ENCODE measurements at places on chromosomes 2 and 18.

DNA sequence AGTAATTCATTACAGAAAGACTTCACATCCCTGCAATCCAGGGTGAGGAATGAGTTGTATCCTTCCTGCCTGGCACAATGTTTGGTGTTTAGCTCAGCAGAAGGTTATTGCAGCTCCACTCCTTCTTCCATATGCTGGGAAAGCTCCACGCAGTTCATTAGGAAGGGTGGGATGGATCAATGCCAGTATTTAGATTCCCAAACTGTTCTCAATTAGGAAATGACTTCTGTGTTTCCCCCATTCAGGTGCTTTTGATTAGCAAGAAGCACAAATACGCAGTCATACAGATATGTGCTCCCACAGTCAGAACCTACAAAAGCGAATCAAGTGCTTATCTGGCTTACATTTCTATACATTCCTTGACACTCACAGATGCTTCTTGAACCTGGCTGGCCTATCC lies 340.6 kb downstream of the NYAP2 start:
- no peak for DNase-seq

DNA sequence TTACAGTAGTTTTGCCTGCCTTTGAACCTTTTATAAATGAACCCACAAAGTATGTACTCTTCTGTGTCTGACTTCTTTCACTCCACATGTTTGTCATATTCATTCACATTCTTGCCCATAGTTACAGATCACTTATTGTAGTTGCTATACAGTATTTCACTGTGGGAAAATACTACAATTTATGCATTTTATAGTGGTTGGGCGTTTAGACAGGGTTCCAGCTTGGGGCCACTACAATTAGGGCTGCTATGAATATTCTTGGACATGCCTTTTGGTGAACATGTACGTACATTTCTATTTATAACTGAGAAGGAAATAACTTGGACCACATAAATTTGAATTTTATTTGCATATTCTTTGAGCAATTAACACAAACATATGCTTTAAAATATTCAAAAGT lies 15.4 kb upstream of the PMAIP1 start:
- no peak for DNase-seq

GRCh38 chr2:152406836-152407161 lies 71.8 kb downstream of the FMNL2 start:
- no peak for DNase-seq

- no peak for DNase-seq
Observed at GRCh38 chr2:107576991-107577390, 249.7 kb upstream of the RGPD4 start.

DNA sequence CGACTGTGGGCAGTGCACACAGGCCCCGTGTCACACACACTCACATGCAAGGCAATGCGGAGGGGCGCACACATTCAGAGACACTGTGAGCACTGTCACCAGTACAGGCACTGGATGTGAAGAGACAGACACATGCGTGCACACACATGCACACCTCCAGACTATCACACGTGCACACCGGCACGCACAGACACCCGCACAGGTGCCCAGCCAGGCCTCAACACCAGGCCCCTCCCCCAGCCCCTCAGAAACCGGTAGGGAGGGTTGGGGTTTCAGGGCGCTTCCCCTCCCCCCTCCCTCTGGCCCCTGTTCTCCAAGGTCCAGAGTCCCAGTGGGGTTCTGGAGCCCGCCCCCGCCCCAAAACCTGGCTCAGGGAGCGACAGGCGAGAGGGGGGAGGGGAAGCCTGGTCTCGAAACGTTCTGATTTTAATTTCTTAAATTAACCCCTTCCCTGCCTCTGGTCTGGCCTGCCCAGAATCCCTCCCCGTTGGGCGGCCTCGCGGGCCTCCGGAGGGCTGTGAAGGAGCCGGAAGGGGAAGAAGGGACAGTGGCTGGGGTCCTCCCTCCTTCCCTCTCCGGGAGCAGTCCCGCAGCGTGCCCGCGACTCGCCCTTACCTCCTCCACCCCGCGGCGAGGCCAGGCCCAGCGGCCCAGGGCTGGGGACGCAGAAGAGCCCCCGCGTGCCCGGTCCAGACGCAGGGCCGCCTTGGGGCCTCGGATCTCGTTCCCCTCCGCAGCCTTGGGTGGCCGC lies 558 bp downstream of the FBXO41 start:
- DNase-seq = peak; percentile 66

DNA sequence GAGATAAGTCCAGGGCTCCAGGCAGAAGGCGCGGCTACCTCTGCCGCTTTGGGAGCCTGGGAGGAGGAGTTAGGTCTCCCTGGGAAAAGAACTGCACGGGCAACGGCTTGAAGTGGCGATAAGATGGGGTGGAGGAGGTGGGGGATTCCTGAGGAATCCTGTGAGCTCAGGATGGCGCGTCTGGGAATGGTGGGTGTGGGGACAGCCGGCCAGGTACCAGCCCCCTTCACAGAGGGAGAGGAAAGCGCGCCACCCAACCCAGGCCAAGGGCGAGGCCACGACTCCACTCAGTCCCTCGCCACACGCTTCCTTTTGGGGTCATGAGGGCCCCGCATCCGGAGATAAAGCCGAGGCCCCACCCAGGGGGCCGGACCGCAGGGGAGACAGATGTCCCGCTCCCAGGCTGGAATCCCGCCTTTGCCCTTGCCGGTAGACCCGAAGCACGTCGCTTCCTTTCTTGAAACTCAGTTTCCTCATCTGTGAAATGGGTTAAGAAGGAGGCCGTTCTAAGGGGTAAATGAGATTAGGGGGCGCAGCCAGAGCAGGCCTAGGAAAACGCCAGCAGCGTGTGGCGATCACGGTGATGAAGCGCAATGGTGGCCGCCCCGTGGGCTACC lies 1.7 kb upstream of the CTDSP1 start:
- peak; percentile 84 for DNase-seq

DNA sequence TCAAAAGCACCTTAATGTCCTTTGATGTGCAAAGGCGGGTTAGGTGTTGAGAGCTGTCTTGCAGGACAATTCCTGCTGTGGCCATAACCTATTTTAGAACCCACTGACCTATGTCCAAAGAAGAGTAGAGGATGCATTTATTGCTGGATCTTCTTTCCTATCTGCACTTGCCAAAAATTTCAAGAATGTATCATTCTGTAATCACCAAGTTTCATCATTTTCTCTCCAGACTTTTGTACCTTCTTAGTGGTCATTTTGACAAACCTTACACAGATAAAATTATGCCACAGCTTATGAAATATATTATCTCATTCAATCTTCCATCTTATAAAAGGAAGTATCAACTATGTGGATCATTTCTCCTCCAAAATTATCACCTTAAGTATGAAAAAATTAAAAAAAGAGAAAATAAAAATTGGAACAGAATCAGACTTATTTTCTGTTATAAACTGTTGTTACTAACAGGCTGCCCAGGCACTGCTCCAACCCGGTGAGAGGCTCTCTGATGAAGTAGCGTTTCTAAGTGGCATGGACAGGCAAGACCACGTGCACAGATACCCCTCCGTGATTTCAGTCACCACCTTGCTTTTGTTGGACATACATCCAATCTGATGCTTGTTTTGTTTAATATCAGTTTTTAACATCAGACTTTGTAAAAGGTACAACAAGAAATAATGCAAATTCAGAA lies 559.9 kb upstream of the ID2 start:
- no peak for DNase-seq

- no peak for DNase-seq
Observed at GRCh38 chr18:58209326-58209725, 165.3 kb downstream of the NEDD4L start.

GRCh38 chr2:206368484-206368883 lies 74.8 kb upstream of the ADAM23 start:
- DNase-seq = no peak

DNA sequence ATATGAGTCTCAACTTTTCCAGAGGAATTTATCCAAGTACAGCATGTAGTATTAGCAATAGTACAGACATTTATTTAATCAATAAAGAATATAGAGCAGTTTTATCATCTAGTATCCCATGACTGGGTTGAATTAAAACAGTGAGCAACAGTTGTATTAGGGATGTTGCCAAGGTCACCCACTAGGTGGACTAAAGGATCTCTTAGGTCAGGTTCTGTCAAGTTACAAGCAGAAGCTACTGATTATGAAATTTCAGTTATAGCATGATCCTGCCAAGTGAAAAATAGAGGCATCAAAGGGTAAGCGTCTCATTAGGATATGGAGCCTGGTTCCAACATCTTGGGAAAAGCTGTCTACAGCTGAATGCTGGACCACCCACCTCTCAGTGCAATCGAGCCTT lies 52.1 kb upstream of the LAPTM4A start:
- no peak for DNase-seq

Data from activated effector memory CD4-positive, alpha-beta T cell treated with anti-CD3 and anti-CD28 coated beads, Interleukin-2, amount 50 U/mL, for 16 hours (primary cell).